Cortex of kidney (tissue), 1 donor: ENCODE measurements at places on chromosomes 1 and 21.

DNA sequence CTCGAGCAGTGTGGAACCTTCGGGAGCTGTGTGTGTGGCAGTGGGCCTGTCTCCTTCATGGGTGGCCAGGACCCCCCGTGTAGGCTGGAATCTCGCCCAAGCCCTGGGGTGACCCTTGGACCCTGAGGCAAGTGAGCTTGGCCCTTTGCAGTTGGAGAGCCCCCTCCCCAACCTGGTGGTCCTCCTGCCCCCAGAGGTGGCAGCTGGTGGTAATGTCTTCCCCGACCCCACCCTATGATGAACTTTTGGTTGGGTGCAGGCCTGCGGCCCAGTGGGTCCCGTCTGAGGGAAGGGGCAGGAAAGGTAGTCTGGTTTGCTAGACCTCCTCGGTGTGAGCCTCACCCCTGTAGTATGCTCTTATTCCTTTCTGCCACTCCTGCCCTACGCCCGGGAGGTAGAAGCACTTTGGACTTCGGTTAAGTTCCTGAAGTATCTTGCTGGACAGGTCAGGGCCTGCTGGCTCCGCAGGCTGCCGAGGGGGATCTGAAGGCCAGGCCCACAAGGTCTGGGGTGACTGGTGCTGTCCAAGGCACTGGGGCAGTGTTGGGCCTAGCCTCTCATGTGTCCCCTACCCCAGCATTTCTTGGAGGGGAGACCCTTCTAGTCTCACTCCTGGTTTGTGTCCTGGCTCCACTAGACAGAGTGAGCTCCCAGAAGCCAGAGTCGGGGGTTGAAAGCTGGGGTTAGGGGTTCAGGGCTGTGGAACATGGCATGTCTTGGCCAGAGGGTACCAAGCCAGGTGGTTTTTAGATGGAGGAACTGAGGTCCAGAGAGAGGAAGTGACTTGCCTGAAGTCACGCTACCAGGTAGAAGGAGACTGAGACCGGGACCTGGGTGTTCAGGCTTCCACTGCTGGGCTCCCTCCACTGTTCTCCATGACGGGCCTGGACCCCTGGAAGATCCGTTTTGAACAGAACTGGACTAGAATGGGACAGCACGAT, 1.8 kb downstream of the ZNF362 start:
- DNase-seq: no peak

DNA sequence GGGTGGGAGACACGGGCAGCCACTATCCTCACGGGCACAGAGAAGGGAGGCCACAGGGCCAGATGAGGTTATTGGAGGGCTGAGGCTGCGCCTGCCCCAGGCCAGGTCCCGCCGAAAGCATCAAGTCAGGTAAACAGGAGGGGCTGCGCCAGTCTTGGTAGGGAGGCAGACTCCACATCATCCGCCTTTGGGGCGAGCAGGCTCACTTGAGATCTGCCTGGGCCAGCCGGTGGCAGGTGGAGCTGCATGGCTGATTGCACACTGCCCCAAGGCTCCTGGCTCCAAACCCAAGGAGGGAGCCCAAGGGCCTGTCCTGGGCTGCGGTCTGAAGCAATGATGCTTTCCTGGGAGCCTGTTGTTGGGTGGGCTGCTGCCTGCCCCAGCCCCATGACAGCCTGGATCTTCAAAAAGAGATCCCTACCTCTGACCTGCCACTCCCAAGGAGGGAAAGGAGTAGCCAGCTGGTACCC, 4.6 kb downstream of the SMIM1 start:
- DNase-seq: no peak

DNA sequence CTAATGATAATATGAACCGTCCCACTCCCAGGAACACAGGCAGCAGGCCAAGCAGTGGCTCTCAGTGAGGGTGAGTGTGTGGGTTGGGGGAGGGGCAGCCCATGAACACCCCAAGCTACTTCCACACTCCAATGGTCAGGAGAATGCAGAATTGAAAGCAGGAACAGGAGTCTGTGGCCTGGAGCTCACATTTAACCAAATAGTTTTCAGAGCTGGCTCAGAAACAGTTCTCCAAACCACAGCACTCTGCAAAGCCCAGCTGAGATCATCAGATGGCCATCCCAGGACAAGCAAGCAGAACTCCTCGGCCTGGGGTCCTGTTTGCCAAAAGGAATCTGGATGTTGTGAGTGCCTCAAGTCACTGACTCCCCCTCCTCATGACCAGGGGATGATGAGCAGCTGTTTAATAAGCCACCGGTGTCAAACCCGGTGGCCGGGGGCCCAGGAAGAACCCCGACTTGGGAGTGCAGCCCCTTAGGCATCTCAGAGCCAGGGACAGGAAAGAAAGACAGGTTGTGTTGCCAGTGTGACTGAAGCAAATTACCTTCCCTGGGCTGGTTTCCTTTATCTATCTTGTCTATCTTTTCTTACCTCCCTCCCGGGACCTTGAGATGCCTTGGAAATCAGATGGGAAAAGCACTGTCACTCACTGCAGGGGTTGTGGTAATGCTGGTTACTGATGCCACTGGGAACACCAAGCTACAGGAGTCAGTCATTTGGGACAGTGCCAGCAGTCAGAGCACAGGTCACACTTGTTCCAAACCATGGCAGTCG, 20.4 kb downstream of the DEGS1 start:
- no peak for DNase-seq

DNA sequence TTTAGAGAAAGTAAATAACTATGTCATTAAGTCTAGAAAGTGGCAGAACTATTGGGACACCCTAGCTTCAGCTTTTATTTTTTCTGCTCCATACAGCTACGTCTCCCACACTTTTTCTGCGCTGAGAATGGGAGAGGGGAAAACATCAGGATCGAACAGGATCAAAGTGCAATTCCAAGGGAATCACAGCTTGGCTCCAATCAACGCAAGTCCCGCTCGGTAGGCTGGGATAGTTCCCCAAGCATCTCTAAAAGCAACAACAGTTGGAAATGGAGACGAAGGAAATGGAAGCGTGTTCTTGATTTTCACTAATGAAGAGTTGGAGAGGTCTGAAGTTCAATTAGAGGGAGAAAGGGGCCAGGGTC, 536 bp downstream of the HMGCL start:
- DNase-seq: no peak

DNA sequence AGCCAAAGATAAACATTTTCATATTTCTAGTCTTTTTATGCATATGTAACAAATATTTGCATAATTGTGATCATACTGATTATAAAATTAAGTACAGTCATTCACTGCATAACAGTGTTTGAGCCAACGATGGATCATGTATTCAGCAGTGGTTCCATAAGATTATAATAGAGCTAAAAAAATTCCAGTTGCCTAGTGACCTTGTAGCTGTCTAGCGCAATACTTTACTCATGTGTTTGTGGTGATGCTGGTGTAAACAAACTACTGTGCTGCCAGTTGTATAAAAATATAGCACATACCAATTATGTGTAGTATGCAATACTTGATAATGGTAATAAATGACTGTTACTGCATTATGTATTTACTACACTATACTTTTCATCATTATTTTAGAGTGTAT, 2.1 kb upstream of the S100A10 start:
- no peak for DNase-seq
